Kasumi-1 (cell line): ENCODE measurements at places on chromosomes 1 and 21.

DNA sequence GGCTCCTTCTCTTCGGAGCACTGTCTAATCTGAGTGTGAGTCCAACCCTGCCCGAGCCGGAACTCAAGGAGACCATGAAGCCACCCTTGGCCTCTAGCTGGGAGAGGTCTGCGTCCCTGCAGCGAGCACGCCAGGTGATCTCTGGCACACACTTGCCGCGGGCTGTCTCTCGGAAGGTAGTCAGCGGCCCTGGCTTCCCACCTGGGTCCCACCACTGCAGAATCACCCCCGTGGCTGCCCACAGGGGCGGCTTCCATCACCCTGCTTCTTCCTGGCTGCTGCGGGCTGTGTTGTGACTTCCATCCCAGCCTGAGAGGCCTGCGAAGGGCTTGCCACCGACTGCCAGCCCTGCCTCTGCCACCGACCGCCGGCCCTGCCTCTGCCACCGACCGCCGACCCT, 17.0 kb downstream of the FAAP20 start:
- no peak for DNase-seq

DNA sequence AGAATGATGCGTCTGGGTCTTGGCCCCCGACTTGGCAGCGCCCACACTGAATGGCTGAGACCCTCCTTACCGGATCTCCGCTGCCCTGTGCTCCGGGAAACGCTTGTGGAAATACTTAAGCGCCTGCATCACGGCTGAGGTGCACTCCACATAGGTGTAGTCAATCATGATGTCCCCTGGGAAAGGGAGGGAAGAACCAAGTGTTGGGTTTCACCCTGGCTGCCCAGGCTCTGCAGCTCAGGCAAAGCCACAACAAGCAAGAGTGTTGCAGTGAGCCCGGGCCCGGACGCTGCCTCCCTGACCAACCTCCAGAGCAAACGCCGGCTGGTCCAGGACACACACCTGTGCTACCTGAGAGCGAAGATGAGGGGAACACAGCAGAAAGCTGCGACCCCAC, 21.5 kb upstream of the SPATC1L start:
- DNase-seq, result no peak

DNA sequence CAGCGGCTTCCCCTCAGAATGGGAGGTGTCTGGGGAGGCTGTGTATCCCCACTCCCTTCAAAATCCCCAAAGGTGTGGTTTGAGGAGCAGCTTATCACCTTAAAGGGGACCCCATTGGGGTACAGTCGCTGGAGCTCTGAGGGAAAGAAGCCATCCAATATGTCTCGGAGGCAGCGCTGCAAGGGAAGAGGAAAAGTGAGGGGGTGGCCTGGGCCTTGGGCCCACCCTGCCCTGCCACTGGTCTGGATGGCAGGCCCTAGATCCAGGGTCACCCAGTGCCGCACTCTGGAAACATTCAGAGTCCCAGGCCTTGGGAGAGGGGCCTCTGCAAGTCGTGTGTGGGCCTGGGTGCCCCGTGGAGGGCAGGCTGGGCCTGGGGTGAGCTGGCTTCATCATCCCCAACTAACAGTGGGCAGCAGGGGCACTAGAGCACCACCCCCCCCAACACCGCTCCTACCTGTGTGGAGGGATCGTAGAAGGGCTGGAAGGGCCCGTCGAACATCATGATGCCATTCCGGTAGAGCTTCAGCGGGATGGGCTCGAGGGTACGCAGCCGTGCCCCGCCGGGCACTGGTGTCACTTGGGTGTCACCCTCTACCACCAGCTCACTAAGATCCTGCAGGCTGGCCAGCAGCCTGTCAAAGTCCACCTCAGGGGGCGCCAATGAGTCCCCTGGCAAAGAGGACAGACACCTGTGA, 5.6 kb downstream of the SH3BGRL3 start:
- DNase-seq, result no peak

GRCh38 chr1:49240709-49241221, 464.1 kb upstream of the BEND5 start:
- DNase-seq, result no peak

GRCh38 chr1:219432191-219432606, 180.7 kb downstream of the ZC3H11B start:
- DNase-seq, result no peak

DNA sequence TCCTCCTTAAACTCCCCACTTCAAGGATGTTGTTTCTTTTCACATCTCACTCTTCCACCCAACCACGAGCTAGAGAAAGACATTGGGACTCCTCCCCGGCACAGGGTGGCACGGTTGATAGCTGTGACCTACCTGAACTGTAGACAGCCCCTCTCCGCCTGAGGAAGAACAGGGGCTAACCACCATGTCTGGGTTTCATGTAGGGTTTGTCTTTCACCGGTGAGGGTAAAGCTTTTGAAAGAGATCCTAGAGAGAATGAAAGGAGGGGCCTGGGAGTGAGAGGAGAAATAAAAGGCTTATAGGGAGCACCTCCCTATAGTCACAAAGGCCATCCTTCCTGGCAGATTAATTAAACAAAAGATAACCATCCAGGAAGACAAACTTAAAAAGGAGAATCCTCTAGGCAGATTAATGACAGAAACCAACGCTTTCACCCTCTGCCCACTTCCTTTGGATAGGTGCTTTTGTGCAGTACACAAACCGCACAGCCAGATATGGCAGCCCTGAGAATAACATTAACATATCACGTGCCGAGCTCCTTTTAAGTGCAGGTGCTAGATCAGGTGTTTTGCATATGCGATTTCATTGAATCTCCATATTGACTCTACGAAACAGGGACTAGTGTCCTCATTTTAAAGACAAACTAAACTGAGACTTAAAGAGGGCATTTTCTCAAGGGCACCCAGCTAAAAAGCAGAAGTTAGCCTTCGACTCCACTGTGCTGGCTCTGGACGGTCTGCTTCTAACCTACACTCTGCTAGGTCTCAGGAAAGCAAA, 178.1 kb upstream of the RUNX1 start:
- DNase-seq, result peak; percentile 84

- DNase-seq, result no peak
Measured at GRCh38 chr1:72936151-72936740, 653.9 kb upstream of the NEGR1 start.

GRCh38 chr1:72649211-72649888, 367.0 kb upstream of the NEGR1 start:
- DNase-seq, result no peak

DNA sequence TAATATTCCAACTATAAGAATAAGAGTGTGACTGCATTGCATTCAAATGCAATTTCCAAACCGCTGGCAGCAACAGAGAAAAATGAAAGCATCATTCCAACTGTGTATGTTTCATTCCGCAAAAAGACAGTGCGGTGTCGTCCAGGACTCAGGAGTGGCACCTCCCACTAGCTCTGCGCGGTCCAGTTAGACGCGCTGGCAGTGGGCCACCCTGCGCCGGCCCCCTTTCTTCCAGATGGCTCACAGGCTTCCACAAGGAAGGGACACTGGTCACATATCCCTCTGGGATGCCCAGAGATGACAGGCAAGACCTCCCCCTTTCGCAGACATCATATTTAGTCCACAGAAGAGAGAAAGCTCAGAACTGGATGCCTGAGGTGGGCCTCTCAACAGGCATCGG, 11.9 kb downstream of the WRAP73 start:
- no peak for DNase-seq

DNA sequence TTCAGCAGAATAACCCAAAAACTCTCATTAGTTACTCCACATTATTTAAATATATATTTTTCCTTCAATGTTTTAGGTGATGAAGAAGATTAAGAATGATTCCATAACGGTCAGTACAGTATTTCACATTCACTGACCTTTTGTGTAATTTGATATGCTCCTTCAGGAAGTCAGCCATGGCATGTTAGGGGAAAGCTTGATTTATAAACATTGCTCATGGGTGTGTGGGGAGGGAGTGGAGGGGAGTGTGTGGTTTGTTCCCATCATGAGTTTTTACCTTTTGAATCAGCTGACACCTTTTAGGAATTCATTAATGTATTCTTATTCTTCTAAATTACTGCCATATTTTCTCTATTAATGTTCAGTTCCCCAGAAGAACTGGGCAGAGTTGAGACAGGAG, 240.2 kb downstream of the ATG4C start:
- DNase-seq, result no peak

DNA sequence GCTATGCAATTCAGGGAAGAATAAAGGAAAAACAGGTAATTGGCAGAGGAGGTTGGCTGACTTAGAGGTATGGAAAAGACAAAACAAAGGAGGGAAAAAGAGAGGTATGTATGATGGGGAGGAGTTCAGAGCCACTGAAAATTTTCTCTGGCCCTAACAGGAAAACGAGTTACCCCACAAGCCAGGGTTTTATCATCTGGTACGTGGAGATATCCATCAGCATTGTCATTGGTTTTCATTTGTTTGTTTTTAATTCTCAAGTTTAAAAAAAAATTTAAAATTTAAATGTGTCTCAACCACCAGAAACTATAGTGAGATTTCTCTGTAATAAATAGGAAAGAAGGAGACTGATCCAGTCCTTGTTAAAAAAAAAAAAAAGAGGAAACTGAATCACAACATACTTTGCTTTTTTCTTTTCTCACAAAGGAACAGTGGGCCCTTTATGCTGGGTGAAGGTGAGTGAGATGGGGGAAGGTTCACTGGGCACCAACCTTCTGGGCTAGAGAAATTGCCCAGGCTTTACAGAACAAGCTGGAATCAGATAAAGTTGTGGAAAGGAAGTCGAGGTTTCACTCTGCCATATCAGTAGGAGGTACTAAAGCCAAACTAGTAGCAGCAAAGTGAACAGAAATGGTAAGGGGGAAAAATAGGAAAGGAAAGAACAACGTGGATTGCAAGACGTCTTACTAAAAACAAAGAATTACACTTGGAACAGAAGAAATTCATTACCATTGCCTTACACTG, 2.7 kb downstream of the IFNAR2 start:
- no peak for DNase-seq

GRCh38 chr21:16145479-16145878, 415.7 kb downstream of the USP25 start:
- DNase-seq, result no peak

DNA sequence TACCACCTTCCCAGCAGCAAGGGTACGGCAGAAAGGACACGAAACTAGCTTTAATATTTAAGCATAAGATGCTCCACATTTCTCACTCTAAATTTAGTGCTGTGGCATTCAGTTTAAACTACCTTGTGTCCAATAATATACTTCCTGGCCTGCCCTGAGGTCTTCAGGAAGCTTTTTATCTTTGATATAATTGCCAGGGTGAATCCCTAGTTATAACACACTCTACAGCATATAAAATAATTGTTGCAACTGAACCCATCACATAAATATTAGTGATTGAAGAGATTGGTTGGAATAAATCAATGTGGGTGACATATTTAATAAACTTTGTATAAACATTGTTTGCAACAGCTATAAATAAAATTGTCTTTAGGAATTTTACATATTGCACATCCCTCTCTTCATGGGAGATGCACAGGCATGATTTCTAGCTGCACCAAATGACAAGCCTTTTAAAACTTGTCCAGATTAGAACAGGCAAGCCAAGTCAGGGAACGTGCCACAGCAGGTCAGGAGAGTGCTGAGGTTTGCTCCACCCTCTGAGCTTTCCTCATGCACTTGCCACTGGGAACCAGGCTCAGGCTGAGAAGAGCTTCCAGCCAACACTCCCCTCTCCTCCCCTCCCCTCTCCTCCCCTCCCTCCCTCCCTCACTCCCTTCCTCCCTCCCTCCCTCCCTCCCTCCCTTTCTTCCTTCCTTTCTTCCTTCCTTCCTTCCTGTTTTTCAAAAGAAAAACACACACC, 623.2 kb upstream of the PKN2 start:
- DNase-seq, result no peak

DNA sequence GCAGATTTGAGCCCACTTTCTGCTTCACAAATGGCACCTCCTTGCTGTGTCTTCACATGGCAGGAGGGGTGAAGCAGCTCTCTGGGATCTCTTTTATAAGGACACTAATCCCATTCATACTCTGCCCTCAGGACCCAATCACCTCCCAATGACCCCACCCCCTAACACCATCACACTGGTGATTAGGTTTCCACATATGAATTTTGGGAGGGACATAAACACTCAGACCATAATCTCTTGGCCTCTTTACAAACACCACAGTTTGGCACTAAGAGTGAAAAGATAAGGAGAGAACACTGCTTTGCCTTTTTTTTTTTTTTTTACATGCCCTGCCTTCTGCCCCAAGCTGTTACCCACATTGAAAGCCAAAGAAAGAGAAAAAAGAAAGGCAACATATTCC, 166.2 kb upstream of the NFIA start:
- DNase-seq, result no peak

GRCh38 chr1:47578026-47578720, 140.3 kb downstream of the FOXD2 start:
- DNase-seq, result no peak

DNA sequence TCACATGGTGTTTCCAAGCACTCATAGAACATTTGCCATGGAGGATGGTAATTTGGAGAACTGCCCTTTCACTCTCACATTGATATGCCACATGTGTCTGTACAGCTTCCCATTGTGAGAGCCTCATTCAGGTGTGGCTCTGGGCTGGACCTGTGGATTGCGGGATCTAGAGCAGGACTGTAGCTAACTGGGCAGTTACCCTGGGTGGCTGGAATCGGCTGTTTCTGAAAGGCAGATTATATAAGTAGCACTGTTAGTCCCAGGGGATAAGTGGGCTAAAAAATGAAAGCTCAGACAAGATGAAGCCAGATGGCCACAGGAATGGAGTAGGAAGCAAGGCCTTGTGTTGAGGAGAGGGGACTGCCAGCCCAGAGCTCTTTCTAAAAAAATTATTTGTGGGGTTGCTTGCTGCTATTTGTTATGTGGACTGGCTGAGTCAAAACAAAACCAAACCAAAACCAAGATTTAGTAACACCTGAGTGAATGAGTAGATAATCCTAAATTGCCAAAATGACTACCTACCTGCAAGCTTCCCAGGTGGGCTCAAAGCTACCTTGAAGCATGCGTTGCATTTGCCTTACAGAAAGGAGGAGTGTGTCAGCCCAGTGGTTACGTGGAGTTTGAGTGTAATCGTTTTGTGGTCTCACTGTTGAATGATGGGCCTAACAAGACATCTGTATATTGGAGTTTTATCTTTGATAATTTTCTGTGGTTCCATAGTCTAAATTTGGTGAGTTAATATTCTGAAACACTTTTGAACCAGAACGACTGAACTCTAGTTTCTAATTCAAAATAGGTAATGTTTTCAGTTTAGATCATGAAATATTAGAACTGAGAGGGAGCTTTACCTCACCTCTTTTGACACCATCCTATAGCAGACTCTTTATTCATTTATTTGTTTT, 58.0 kb downstream of the SDCCAG8 start:
- DNase-seq, result no peak

DNA sequence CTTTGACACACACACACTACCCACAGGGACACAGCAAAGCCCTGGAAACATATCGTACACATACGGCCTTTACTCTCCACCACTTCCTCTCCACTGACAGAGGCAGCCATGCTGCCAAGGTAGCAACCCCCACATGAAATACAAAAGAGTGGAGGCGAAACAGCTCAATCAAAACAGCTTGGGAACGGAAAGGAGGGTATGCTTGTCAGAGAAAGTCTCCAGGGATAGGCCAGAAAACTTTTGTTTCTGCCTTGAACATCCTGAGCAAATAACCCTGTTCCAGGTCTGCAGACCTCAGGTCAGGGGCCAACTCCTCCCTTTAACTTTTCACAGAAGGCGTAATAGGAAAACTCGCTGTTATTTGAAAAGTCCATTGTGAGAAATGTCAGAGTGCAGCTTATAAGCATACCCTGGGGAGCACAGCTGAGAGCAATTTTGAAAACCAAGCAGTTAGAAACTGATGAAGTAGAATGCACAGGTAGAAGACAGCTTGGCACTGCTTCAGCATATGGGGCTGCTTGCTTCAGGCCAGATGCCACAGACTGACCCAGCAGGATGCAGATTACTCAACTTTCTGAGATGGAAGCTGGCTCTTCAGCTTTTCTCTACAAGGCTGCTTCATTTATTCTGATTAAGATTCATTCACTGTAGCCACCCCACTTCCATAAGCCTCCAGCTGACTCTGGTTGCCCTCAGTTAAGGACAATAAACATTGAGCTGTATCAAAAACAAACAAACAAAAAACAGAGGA, 18.0 kb downstream of the KIAA0319L start:
- peak; percentile 9 for DNase-seq
